ENCODE measurements at places on chromosomes 2 and 18. TPM values are rescaled to one million over a fixed set of nuclear protein-coding genes. Genes with fewer than 3 reads are reported as not detected.

GCFC2 gene
- total RNA-seq: 25.1 TPM

DNA sequence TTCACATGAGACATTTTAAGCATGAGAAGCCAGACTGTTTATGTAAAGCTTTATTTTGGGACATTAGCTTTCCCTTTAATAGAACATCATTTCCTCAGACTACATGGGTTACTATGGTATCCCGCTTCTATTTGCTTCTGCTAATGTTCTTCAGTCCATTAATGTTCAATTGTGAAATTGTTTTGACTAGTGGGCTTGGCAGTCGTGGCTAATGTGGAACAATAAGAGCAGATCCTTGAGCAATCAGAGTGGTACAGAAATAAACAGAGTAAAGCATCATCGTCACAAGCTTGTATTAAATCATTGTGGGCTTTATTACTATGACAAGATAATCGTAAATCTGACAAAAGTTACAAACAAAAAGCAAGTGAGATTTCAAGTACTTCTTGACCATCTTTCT is 60.2 kb downstream of the PDE1A start:
- H3K36me3 ChIP-seq: no peaks in the 10 kb centered on the region
- no peak overlapping the region for H3K4me3 ChIP-seq
- no peaks in the 10 kb centered on the region for H3K4me1 ChIP-seq
- peak; percentile 41 for DNase-seq

DNA sequence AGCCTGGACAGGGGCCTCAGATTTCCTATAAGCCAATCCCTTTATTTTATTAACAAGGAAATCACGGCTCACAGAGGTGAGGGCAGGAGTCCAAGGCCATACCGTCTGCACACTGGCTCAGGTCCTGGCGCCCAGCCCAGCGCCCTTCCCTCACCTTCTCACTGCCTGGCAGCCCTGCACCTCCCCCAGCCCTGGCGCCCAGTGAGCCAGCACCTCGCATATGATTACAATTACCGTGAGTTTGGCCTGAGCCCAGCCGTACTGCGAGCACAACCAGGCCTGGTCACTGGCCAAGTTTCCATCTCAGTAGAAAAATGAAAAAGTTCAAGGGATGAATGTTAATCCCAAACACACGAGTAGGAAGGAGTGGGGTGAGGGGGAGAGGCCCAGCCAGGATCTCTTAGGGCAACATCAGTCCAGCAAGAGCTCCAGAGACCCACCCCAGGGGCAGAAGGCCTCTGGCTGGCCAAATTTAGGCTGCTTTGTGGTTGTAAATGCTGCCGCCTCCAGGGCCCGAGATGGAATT is 68.4 kb downstream of the MCFD2 start:
- H3K4me1 ChIP-seq: peaks cover 36% of the 10 kb centered on the region
- H3K27ac ChIP-seq: peak overlapping the region; percentile 90
- H3K27me3 ChIP-seq: no peaks in the 10 kb centered on the region
- H3K36me3 ChIP-seq: no peaks in the 10 kb centered on the region
- H3K4me3 ChIP-seq: no peak overlapping the region

DNA sequence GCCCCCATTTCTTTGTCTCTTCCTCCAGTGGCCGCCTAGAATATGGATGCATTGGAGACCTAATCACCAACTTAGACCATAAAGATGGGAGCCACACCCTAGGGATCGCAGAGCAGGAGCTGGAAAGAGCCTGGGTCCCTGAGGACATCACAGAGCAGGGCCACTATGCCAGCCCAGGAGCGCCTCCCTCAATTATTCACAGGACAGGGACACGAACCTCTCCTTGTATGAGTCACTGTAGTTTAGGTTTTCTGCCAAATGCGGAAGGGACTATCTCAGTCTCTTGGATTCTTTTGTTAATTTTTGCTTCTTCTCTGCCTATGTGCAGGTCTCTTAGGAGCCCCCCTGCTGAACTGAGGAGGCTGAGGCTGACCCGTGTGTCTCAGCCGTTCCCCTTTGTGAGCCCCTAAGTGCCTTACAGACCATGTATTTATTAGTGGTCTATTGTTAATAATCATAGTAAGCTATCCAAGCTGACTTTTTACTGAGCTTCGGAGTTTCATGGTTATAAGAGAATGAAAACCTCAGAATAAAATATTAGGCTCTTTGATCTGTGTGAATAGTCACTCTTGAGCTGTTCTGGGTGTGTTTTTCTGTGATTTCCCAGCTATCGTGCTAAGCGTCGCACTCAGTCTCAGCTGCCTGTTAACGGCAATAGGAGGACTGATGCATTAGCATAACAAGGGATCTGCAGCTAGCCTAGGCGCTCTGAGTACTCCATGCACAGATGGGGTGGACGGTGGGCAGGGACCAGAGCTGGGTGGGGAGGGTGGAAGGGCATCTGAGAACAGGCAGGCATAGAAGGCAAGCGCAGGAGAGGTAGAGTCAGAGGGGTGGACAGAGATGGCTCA is 12.7 kb upstream of the PTPN4 start:
- no peaks in the 10 kb centered on the region for H3K4me1 ChIP-seq
- DNase-seq: no peak
- no peaks in the 10 kb centered on the region for H3K36me3 ChIP-seq
- no peak overlapping the region for H3K4me3 ChIP-seq

GRCh38 chr2:42867093-42868065 is 75.0 kb upstream of the HAAO start:
- no peaks in the 10 kb centered on the region for H3K36me3 ChIP-seq
- H3K4me1 ChIP-seq: peaks cover 8% of the 10 kb centered on the region
- H3K27me3 ChIP-seq: no peaks in the 10 kb centered on the region
- H3K4me3 ChIP-seq: no peak overlapping the region

GRCh38 chr2:29613067-29613466 is 308.3 kb downstream of the ALK start:
- H3K4me1 ChIP-seq: no peaks in the 10 kb centered on the region
- no peaks in the 10 kb centered on the region for H3K36me3 ChIP-seq
- no peaks in the 10 kb centered on the region for H3K27me3 ChIP-seq
- no peak for DNase-seq

MAP3K19 gene
- total RNA-seq: 2.1 TPM

DNA sequence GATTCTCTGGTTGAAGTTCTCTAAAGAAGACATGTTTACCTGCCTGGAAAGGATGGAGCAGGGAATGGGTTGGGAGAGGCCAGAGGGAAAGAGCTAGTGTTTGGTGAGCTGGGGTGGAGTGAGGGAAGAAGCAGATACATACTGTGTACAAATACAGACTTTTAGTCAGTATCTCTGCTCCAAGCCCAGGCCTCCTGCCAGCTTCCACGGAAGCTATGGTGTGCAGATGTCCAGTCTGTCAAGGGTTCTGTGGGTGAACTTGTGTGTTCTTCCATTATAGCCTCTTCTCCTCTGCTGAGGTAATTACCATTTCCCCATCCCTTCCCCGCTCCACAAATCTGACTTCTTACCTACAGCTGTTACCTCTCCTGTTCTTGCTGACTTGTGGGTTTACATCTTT is 208.6 kb downstream of the HRH4 start:
- H3K36me3 ChIP-seq: no peaks in the 10 kb centered on the region
- no peak overlapping the region for H3K27ac ChIP-seq
- DNase-seq: no peak
- H3K4me1 ChIP-seq: no peaks in the 10 kb centered on the region
- H3K4me3 ChIP-seq: no peak overlapping the region

DNA sequence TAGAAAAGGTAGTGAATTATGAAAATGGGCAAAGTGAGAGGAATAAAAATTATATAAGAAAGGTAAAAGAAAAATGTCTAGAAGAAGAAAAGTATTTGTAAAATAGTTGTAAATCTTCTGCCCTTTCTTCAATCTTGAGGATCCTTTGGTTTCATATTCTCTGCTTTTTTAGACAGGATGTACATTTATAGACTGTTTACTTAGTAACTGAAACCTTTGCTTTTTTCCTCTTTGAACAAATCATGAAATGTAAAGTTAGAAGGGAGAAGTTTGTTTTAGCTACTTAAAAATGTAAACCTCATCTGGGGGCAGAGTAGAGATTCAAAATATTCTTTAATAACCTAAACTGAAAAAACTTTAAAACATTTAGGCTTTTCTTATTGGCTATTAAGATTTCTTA is 150.4 kb upstream of the ITGA4 start:
- peaks cover 7% of the 10 kb centered on the region for H3K27me3 ChIP-seq
- no peaks in the 10 kb centered on the region for H3K36me3 ChIP-seq
- H3K4me1 ChIP-seq: no peaks in the 10 kb centered on the region
- no peak overlapping the region for H3K4me3 ChIP-seq
- no peak for DNase-seq

- no peak overlapping the region for H3K27ac ChIP-seq
- no peaks in the 10 kb centered on the region for H3K36me3 ChIP-seq
- no peak for DNase-seq
- no peaks in the 10 kb centered on the region for H3K4me1 ChIP-seq
- H3K27me3 ChIP-seq: no peaks in the 10 kb centered on the region
Observed at GRCh38 chr2:65943099-65943786, 491.7 kb upstream of the MEIS1 start.

MARCO gene
- total RNA-seq: not detected

DNA sequence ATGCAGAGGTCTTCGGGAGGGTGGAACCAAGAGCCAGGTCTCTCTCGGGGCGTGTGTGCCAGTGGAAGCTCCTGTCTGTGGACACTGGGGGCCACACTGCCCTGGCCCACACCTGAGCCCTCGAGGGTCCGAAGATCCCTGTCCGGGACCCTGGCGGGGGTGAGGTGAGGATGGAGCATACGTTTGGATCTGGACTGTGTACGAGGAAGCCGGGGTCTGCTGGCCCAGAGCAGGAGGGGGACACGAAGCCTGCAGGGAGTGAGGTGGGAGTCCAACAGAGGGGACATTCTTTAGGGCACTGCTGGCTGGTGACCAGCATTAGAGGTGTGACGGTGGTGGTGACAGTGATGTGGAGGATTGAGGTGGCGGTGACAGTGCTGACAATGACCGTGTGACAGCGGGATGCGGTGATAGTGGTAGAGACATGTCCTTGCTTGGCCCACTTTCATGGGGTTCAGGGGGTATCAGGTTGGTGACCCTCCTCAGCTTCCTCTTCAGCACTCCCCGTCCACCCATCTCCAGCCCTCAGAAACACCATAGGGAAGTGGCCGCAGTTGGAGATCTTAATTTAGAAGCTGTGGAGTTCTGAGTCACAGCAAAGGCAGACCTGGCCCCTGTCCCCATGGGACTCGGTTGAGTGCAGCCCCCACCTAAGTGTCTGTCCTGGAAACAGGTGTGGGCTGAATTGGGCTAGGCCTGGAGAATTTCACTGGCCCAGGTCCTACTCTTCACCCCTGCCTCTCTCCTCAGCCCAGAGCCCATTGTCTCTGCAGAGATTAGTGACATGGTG is 252.0 kb downstream of the DYSF start:
- no peaks in the 10 kb centered on the region for H3K36me3 ChIP-seq
- no peaks in the 10 kb centered on the region for H3K4me1 ChIP-seq
- H3K4me3 ChIP-seq: no peak overlapping the region

LYG2 gene
- total RNA-seq: not detected

GRCh38 chr18:58252166-58252565 is 208.1 kb downstream of the NEDD4L start:
- no peaks in the 10 kb centered on the region for H3K36me3 ChIP-seq
- no peaks in the 10 kb centered on the region for H3K4me1 ChIP-seq
- no peak for DNase-seq
- H3K27me3 ChIP-seq: no peaks in the 10 kb centered on the region
- H3K4me3 ChIP-seq: no peak overlapping the region

PRKAG3 gene
- not detected for total RNA-seq

DNA sequence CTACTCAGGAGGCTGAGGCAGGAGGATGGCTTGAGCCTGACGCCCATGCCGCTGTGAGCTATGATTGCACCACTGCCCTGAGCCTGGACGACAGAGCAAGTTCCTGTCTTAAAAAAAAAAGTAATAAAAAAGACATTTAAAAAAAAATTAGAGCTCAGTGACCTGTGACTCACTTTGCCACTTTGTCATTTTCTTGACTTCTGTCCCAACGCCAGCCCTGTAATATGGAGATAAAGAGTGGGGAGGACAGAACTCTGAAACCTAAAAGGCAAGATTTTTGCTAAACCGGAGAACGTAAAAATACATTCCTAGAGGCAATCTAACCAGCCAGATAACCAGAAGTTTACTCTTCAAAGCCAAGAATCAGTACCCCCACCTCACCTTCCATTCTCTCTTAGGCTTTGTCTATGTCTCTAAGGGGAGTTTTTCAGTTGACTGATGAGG is 49.0 kb downstream of the PRKRA start:
- no peaks in the 10 kb centered on the region for H3K36me3 ChIP-seq
- H3K4me1 ChIP-seq: no peaks in the 10 kb centered on the region
- H3K4me3 ChIP-seq: no peak overlapping the region
- DNase-seq: no peak

PARD3B gene
- total RNA-seq: 36.3 TPM

ADD2 gene
- total RNA-seq: 4.7 TPM

TSPYL6 gene
- total RNA-seq: not detected

DNA sequence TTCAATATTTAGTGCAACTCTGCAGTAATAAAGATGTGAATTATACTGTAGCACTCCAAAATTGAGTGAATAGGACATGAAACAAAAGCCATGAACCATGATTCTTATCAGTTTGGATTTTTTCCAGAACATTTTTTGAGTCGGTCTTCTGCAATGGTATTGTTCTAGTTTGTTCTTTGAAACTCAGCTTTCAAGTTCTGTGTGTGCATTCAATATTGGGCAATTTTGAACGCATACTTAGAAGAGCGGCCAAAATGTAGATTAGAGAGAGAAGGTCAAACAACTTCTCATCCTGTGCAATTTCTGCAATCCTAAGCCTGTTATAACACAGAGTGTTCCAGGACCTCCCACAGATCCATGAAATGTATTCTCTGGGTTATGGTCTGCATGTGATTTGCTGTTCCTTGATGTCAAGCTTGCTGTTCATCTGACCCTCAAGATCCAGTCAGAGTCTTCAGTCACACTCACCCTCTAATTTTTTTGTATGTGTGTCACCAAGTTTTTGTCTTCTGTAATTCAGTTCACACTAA is 48.3 kb downstream of the TSPYL6 start:
- H3K27ac ChIP-seq: peak overlapping the region; percentile 73
- peaks cover 7% of the 10 kb centered on the region for H3K4me1 ChIP-seq
- H3K27me3 ChIP-seq: no peaks in the 10 kb centered on the region
- no peaks in the 10 kb centered on the region for H3K36me3 ChIP-seq

PPP1R1C gene
- total RNA-seq: not detected

- H3K27ac ChIP-seq: peak overlapping the region; percentile 63
- no peaks in the 10 kb centered on the region for H3K36me3 ChIP-seq
- H3K4me1 ChIP-seq: peaks cover 10% of the 10 kb centered on the region
- no peak overlapping the region for H3K4me3 ChIP-seq
- no peaks in the 10 kb centered on the region for H3K27me3 ChIP-seq
Observed at GRCh38 chr2:128374711-128375413, 56.2 kb upstream of the HS6ST1 start.

GRCh38 chr2:174247474-174248186 is 702 bp downstream of the OLA1 start:
- peak overlapping the region; percentile 69 for H3K27ac ChIP-seq
- H3K4me1 ChIP-seq: no peaks in the 10 kb centered on the region
- H3K36me3 ChIP-seq: no peaks in the 10 kb centered on the region
- H3K27me3 ChIP-seq: no peaks in the 10 kb centered on the region

DNA sequence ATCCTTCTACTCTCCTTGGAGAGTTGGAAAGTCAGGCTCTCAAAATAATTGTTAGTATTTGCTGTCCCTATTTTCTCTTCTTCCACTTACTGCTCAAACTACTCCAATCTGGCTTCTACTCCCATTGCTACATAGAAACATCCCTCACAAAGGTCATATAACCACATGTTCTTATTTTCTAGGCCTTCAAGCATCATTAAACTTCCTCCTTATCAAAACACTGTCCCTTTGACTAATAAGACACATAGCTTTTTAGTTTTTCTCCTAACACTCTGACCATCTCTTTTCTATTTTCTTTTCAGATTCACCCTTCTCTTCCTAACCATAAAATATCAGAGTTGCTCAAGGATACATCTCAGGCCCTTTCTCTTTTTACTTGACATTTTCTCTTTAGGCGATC is 148.3 kb downstream of the MBD2 start:
- H3K27ac ChIP-seq: no peak overlapping the region
- no peaks in the 10 kb centered on the region for H3K27me3 ChIP-seq
- no peaks in the 10 kb centered on the region for H3K36me3 ChIP-seq
- H3K4me3 ChIP-seq: no peak overlapping the region
- H3K4me1 ChIP-seq: no peaks in the 10 kb centered on the region

Data from uterus (tissue), 4 donors.